ENCODE measurements at places on chromosomes 11 and 22. TPM values are rescaled to one million over a fixed set of nuclear protein-coding genes. Genes with fewer than 3 reads are reported as not detected.

DNA sequence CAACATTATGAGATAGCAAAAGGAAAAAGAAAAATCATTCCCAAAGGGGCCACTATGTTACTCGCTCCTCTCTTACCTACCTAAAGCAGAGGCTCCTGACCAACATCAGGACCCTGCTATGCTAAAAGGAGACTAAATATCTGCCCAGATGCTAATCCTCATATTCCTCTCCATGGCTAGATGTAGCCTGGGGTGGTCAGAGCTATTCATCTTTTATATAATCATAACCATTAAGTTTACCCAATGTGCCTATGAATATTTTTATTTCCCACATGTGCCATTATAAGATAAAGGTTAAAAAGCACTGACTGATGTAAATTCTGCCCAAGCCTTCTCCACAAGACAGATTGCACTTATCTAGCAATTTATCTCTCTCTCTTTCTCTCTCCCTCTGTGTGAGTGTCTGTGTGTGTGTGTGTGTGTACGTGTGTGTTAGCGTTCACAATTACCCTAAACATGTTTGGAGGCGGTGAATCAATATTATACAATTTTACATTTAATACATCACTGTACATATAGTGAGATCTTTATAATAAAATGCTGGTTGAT, 41.2 kb upstream of the ANO5 start:
- no peak for DNase-seq

GRCh38 chr11:79021601-79022000, 419.2 kb downstream of the TENM4 start:
- no peak for DNase-seq

DNA sequence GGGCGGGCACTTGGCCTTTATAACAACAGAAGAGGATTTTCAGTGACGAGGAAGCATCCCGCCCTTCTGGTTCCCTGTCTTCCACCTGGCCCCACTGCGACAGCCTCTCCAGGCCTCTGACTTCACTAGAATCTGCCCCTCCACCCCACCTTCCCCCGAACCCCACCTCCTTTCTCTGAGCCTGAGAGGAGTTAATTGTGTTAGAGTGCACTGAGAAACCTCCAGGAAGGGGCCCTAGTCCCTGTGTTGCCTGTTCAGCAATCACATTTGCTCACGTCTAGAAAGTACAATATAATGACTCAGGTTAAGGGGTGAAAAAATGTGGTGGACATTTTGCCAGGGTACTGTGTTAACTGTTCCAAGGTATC, 38.8 kb downstream of the PTPRJ start:
- no peak for DNase-seq

The UCP3 gene
- total RNA-seq, result 1.3 TPM

The CCDC82 gene
- 11.2 TPM for total RNA-seq

The FREY1 gene
- total RNA-seq, result 0.96 TPM

The CD248 gene
- total RNA-seq, result 0.32 TPM

The ADAMTS15 gene
- total RNA-seq, result 0.44 TPM

The SLC6A5 gene
- total RNA-seq, result not detected

The LRRC55 gene
- total RNA-seq, result not detected

The FERMT3 gene
- 4.3 TPM for total RNA-seq

All from HCT116 (cell line).